Effector memory CD8-positive, alpha-beta T cell (primary cell): ENCODE measurements at places on chromosomes 6 and 20.

DNA sequence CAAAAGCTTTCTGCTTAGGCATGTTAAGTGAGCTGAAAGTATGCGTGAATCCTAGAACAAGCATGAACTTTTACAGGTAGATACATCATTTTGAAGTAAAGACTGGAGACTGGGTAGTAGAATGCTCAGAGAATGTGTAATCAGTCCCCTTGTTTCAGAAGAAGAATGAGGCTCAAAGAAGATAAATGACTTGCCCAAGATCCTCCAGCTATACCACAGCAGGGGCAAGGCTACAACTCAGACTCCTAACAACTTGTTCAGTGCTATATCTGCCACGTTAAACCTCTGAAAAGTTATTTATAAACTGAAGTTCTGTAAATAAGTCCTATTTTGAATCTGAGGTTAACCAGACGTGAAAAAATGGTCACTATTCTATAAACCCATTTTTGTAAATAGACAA is 2.9 kb downstream of the RIPOR2 start:
- DNase-seq, result no peak

- no peak for DNase-seq
Measured at GRCh38 chr20:57843941-57844625, 134.3 kb upstream of the PMEPA1 start.

DNA sequence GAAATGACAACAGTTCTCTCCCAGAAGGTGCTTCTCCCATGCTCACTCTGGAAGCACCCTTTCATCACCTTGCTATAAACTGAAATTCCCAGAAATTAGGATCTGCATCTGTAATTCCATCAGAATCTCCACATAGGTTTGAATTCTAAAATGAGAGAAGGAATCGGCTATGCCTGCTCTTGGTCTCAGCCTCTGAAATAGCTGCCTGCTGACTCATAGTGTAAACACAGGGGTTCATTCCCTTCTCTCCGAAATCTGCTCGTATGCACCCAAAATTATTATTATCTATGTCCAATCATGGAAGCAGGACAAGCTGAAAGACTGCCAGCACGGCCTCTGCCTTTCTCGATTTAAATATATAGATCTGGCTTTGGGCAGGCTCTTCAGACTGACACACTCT is 74.6 kb upstream of the TAB2 start:
- no peak for DNase-seq

GRCh38 chr6:145731447-145731846 is 3.9 kb downstream of the EPM2A start:
- no peak for DNase-seq

DNA sequence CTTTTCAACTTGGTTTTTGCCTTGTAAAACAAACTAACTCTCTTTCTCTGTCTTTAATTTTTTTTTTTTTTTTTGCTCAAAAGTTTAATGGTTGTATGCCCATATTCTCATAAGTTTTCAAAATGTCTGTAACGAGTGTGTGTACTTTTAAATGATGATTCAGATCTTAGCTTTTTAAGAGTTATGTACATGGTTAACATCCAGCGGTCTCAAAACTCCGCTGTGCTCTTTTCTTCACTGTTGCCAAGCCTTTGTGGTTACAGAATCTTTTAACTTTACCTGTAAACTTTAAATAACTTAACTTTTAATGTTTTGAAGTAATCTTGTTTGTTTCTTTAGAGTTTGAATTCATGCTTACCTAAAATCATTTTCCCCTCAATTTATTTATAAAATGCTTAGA is 133.0 kb downstream of the SAMD5 start:
- no peak for DNase-seq

GRCh38 chr20:1697592-1697991 is 40.0 kb upstream of the SIRPG start:
- DNase-seq, result no peak

- DNase-seq, result no peak
Measured at GRCh38 chr20:24378661-24379483, 90.6 kb upstream of the SYNDIG1 start.

DNA sequence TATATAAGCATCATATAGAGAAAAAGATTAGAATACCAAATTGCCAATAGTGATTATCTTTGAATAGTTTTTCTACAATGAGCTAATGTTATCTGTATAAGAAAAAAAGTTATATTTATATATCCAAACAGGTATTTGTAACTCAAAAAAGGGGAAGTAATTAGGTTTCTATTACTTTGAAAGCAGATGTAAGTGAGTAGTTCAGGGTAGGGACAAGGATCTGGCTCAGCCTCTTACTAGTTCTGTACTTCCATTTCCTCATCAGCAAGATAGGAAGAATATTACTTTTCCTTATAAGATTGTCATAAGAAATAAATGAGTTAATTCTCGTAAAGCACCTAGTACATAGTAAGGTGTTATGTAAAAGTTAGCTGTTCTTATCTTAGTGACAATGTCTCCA is 32.2 kb downstream of the AHI1 start:
- DNase-seq, result no peak

DNA sequence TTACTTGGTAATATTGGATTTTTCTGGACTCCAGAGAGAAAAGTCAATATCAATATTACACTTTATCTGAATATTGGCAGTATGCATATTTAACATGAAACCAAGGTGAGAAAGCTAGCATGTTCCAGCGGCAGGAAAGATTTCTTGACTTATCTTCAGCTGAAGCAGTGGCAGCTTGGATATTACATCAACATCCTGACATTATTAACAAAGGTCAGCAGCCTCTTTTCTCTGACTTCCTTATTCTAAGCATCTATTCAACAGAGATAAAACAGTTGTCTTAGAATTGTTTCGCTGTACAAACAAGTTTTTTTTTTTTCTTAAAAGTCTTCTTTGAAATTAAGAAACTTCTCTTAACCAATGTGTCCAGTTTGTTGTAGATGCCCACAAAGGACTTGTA is 11.8 kb downstream of the DCBLD1 start:
- DNase-seq, result no peak

- DNase-seq, result no peak
Measured at GRCh38 chr6:140644017-140644416, 1269.6 kb upstream of the CITED2 start.

GRCh38 chr6:139161169-139161568 is 26.3 kb downstream of the HECA start:
- DNase-seq, result peak; percentile 59

GRCh38 chr6:2940851-2941250 is 30.5 kb downstream of the SERPINB6 start:
- no peak for DNase-seq

DNA sequence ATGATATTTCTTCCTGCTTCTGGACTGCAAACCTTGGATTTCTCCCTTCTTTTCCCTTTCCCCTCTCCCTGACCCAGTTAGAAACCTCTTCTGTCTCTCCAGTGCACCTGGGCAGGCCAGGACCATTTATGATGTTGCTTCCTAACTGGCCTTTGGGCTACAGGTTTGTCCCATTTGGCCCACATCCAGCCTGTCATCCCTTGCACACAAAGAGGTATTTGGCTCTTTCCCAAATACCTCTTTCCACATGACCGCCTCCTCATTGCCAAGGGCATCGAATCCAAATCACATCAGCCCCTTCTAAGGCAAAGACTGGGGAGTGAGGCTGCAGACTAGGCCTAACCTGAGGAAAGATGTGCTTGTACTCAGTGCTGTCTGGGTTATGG is 13.6 kb downstream of the FGD2 start:
- DNase-seq, result no peak

DNA sequence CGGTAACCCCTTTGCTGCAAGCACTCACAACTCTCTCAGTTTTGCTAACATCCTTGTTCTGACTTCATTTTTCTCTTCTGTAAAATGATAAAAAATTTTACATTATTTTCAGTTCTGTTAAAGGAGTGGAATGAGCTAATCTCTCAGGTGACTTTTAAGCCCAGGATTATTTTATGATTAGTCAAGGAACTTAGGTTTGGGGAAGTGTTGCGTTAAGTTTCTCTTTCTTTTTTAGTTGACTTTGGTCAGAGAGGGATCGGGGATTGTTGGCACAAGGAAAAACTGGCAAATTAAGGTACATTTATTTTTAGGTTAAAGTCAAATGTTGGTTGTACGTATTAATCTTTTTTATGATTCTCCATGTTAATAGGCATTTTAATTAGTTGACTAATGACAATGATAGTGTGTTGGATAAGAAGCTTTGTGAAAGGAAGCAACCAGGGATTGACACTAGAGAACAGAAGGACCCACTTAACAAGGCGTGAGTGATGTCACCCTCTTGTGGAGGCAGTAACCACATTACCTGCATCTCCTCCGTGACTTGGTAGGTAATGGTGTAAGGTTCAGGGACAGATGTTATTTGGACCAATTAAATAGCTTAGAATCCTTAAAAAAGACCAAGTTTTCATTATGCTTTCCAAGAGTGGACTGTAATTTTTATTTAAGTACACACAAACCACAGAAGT is 31.6 kb downstream of the CD83 start:
- DNase-seq, result no peak

- DNase-seq, result no peak
Measured at GRCh38 chr6:160343144-160343543, 5.0 kb upstream of the SLC22A3 start.

DNA sequence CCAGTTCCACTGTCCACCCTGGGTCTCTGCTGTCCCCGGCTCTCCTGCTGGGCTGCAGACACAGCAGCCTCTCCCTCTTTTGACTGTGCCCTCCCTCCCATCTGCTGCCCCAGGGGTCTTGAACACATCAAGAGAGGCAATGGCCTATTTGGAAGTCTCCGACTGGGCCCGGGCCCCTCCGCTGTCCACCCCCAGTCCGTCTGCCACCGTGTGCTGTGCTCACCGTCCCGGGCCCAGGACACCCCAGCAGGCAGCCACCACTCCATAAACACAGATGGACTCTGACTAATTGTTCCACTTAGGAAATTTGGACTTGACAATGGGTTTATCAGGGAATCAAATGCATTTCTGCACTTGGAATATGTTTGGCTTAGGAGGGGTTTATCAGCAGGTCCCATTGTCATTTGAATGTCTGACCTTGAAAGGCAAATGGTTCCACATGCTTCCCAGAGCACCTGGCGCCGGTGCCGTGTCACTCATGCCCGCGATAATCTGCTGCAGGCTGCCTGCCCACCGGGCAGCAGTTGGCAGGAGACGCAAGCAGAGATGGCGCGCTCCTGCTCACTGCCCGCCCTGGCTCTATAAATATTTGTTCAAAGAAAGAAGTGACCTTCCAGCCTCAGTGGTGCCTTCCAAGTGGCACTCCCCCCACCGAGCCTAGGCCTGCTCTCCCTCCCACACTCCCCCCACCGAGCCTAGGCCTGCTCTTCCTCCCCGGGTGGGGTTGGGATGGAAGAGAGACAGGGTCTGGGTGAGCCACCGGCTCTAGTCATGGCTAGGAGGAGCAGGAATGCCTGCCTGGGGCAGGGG is 18.8 kb upstream of the FRMD1 start:
- DNase-seq, result no peak

DNA sequence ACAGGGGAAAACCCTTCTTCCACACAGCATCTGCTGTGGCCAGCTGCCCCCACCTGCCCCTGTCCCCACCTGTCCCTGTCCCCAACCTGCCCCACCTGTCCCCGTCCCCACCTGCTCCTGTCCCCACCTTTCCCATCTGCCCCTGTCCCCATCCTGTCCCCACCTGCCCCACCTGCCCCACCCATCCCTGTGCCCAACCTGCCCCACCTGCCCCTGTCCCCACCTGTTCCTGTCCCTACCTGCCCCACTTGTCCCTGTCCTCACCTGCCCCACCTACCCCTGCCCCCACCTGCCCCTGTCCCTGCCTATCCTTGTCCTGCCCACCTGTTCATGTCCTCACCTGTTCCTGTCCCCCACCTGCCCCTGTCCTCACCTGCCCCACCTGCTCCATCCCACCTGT is 6.4 kb upstream of the MYT1 start:
- DNase-seq, result no peak

- DNase-seq, result no peak
Measured at GRCh38 chr20:62533591-62534495, 58.0 kb upstream of the GATA5 start.

DNA sequence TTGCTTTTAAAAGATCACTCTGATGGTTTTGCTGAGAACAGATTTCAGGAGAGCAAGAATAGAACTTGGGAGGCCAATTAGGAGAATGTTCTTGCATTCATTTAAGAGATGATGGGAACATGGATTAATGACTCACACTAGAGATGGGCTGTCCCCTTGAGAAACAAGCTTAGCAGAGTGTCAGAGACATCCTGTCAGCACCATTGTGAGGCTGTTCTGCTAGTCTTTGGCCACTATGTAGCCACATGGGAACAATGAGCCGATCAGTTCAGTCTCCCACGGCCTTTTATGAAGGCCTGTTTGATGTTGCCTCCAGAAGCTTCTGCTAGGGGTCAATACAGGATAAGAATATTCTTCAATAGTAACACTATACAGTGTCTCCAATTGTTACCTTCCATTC is 113.0 kb upstream of the EYA4 start:
- no peak for DNase-seq

GRCh38 chr20:36106606-36107005 is 47.9 kb upstream of the EPB41L1 start:
- no peak for DNase-seq

GRCh38 chr6:99031957-99032356 is 84.2 kb upstream of the FBXL4 start:
- DNase-seq, result no peak

GRCh38 chr20:25223765-25224720 is 23.8 kb upstream of the PYGB start:
- DNase-seq, result no peak

- DNase-seq, result no peak
Measured at GRCh38 chr20:48142516-48142773, 357.2 kb upstream of the SULF2 start.

- no peak for DNase-seq
Measured at GRCh38 chr6:43860285-43860684, 90.3 kb downstream of the VEGFA start.

GRCh38 chr6:89353702-89354392 is 1.3 kb upstream of the UBE2J1 start:
- DNase-seq, result no peak

DNA sequence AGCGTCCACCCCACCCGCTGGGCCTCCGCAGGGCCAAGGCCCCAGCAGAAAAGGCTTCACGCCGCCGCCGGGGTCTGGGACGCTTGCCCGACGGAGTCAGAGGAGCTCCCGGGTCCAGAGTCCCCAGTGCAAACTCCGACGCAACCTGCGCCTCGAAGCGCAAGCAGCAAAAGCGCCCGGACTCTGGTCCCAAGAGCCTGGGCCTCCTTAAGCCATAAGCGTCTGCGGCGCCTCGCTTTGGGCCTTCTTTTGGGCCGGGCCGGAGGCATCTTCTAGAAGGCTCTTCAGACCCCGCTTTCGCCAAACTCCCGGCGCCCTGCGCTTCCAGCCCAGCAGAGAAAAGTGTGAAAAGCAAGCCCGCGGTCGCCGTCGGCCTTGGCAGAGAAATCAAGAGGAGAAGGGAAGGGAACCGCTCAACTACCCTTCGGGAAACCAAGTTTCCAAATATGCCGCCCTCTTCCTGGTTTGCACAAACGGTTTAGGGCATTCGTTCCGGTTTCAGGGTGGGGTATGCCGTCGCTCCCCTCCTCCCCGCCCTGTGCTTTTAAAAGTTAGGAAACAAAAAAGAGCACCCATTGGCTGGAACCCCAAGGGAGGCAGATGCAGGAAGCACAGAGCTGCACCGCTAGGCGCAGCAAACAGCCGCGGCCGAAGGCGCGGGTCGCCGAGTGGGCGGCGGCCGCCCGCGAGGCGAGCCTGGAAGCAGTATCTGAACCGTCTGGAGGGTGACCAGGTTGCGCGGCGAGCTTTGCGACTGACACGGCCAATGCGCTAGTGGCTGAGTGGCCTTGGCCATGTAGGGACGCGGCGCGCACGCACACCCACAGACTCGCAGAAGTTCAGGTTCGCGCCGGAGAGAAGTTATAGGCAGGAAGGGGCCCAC is 1.2 kb downstream of the TBX18 start:
- DNase-seq, result no peak

GRCh38 chr6:167946007-167946406 is 51.5 kb upstream of the KIF25 start:
- DNase-seq, result no peak
